Activated T-helper 1 cell treated with anti-CD3 and anti-CD28 coated beads, Interleukin-2, amount 50 U/mL, for 16 hours (primary cell): ENCODE measurements at places on chromosomes 7 and 10.

- peak; percentile 88 for DNase-seq
These were observed 53.0 kb downstream of the KCTD7 start for GRCh38 chr7:66681491-66682349.

- DNase-seq: no peak
These were observed 41.9 kb downstream of the CALML3 start for GRCh38 chr10:5566614-5567013.

DNA sequence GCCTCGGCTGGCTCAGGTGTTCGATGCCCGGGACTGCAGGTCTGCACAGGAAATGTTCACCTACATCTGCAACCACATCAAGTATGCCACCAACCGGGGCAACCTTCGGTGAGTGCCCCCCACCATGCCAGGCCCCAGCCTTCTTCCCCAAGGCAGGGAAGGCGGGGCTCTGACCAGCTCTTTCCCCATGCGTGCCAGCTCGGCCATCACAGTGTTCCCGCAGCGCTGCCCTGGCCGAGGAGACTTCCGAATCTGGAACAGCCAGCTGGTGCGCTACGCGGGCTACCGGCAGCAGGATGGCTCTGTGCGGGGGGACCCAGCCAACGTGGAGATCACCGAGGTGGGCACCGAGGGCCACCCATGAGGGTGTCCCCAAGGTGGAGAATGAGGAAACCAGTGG lies 7.5 kb downstream of the NOS3 start:
- no peak for DNase-seq

GRCh38 chr7:34057136-34057535 lies 151.8 kb downstream of the BMPER start:
- DNase-seq: no peak

- no peak for DNase-seq
These were observed 59.6 kb downstream of the PALD1 start for GRCh38 chr10:70538195-70538520.

DNA sequence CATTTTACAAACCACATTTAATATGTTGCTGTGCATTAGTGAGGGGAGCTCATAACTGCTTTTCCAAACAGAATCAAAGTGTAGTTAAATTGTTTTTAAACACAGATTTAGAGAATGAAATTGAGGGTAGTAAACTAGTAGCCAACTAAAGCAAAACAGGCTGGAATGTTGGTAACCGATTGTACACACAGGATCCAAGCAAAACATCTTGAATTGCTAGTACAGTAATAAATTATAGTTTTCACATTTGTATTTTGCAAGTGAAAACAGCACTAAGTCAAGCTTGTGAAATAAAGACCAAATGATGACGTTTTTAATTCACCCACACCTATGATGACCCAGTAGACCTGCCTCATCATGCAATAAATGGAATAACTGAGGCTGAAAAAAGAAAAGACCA lies 198.3 kb downstream of the HDAC9 start:
- DNase-seq: no peak

GRCh38 chr7:128117691-128118090 lies 86.5 kb upstream of the LRRC4 start:
- DNase-seq: no peak

DNA sequence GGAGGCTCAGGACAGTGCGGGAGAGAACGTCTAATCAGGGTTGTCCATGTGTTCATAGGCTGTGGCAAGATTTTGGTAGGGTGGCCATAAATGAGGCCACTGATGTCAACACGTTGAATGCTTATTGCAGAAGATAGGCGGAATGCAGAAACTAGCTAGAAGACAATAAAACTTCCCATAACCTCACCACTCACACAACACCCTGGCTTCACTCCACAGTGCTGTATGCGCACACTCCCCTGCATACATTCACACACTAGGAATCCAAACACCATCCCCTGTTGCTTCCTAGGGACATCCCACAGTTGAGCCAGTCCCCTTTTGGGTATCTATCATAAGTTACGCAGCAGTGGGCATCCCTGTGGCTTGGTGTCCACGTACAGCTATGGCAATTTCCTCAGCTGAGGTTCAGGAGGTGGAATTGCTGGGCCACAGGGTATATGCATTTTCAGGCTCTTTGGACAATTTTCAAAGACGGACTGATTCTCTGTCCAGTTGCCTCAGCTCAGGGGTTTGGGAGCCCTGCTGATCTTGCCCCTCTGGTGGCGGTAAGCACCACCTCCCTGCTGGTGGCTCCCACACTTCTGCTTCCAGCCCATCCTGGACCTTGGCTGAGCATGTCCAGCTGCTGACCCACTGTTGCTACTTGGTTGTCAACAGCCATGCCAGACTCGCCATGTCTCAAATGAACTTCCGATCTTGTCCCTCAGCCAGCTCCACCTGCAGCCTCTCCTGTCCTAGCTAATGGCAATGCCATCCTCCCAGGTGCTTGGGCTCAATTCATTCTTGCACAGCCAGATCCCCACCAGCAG lies 36.4 kb downstream of the CDH23 start:
- no peak for DNase-seq

DNA sequence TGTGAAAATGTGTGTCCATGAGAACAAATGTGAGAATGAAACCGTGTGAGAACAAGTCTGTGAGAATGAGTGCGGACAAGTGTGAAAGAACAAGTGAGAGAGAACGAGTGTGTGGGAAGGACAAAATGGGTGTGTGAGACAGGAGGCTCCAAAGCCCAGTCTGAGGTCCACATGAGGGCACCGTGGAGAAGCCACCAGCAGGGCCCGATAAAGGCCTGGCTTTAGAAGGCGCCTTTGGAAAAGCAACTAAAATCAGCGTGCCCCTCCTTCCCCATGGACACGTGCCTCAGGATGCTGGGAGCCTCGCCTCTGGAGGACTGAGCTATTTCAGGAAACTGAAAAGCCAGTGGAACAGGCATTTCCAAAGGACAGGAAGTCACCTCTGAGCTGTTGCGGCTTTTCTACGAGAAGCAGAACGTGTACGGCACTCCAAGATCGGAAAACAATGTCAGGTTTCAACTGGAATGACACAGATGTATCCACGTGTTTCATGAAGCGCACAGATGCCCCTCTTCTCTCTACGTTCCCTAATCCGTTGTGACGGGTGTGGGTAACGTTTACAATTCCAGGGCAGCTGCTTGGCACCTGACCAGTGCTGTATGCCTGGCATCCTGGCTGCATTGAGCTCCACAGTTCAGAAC lies 46.4 kb downstream of the ESYT2 start:
- DNase-seq: no peak

DNA sequence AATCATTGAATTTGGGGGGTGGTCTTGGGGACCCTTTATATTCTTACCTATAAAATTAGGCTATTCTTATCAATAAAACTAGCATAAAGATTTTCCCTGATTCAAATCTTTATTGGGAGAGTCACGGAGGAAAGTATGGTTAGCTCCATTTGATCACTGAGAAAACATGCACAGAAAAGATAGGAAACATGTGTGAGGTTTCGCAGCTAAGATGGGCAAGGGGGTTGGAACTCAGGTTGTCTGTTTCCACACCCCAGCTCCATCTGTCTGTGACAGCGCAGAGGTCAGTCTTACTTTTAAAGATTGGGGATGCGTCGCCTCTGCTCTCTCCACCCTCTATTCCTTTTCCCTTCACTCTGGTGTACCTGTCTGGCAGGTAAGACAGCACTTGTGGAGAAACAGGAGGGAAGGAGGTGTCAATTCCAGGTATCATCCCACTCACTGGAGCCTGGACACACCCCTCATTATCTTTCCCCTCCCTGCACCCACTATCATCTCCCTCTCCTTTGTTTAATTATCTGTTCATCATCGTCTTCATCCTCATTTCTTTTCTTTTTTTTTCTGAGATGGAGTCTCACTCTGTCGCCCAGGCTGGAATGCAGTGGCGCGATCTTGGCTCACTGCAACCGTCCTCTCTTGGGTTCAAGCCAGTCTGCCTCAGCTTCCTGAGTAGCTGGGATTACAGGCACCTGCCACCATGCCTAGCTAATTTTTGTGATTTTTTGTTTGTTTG lies 2.4 kb upstream of the DENND10 start:
- no peak for DNase-seq

DNA sequence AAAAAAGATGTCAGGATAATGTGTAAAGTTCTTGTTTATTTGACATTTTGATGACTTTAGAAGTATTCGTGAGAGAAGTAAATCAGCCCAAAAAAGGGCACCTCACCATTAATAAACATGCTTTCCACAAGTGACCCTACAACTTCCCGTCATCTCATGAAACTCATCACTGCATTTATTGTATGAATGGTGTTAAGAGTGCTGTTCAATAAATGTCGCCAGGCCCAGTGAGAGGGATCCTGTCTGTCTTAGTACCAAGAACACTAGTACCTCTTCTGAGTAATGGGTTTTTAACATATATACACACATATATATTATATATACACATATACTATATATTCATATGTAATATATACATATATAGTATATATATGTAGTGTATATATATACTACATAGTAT lies 61.9 kb downstream of the TMEM26 start:
- no peak for DNase-seq

DNA sequence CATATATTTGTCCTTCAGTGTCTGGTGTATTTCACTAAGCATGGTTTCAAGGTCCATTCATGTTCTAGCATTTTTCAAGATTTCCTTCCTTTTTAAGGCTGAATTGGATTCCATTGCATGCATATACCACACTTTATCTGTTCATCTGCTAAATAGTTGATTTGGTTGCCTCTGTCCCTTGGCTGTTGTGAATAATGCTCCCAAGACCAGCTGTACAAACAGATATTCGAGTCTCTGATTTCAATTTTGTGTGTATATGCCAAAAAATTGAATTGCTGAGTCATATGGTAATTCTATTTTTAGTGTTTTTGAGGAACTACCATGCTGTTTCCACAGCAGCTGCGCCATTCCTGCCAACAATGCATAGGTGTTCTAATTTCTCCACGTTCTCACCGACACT lies 216.4 kb downstream of the NRG3 start:
- no peak for DNase-seq

DNA sequence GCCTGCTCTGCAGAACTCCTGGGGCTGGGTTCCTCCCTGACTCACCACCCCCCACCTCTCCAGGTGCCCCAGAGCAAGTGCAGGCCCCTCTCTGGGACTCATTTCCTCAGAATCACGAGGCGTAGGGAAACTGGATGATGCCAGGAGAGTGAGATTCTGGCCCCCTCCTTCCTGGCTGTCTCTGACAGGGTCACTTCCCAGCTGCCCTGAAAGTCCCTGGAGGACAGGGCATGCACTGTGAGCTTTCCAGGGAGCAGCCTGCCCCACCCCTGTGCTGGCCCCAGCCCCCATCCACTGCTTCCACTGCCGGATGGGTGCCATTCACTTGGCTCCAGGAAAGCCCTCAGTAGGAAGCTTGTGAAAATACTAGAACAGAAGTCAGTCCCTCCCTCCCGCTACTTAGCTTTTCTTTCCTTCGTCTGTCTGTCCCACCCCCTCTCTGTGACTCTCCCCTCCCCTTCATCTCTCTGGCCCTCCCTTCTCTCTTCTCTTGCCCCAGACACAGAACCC lies 10.4 kb downstream of the TACR2 start:
- no peak for DNase-seq

DNA sequence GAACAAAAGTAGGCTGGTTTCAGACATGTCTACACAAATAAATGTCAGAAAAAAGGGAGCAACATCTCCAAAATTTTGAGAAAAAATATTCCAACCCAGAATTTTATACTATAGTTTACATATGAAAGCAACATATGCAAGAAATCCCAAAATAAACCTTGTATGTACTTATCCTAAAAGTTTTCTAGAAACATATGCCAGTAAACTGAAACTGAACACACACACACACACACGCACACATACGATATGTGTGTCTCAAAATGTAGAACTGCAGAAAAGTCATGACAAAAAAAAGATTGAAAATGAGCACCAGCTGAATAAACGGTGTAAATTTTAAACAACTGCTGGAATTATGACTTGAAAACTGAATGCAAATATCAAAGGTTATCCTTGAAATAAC lies 81.0 kb downstream of the VPS41 start:
- no peak for DNase-seq

- DNase-seq: no peak
These were observed 73.2 kb downstream of the SPDYE5 start for GRCh38 chr7:75565132-75565837.

- DNase-seq: no peak
These were observed 717.8 kb downstream of the SORCS3 start for GRCh38 chr10:105358911-105359310.

GRCh38 chr10:114044247-114045135 lies 825 bp downstream of the ADRB1 start:
- DNase-seq: no peak

- no peak for DNase-seq
These were observed 94.5 kb upstream of the AGK start for GRCh38 chr7:141456711-141457110.

- DNase-seq: no peak
These were observed 66.5 kb downstream of the WDR11 start for GRCh38 chr10:120917521-120918250.

GRCh38 chr7:117962366-117962994 lies 89.2 kb upstream of the CTTNBP2 start:
- no peak for DNase-seq

- no peak for DNase-seq
These were observed 108.8 kb upstream of the GSDME start for GRCh38 chr7:24866004-24866615.

DNA sequence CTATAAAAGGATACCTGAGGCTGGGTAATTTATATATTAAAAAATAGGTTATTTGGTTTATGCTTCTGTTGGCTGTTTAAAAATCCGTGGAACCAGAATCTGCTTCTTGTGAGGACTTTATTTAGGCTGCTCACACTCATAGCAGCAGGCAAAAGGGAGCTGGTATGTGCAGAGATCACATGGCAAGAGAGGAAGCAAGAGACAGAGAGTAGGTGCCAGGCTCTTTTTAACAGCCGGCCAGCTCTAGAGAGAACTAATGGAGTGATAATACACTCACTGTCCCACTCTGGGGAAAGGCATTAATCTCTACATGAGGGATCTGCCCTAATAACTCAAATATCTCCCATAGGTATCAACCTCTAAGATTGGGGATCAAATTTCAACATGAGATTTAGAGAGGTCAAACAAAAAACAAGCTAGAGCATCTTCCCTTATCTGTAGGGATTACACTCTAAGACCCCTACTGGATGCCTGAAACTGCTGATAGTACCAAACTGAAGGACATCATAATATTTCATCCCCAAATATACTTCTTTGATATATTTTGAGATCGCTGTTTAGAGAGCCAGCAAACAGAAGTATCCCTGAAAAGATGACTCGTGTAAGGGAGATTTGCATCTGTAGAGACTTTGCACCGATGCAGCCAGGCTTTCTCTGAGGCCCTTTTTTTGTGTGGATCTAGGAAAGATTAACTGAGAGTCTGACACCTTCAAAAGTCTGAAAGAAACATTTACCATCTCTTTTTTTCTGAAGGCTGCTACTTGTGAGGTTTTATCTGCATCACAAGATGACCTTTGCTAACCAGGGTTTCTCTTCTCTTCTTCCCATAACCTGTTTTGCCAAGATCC lies 717.0 kb upstream of the MBL2 start:
- DNase-seq: no peak

GRCh38 chr10:127720142-127720541 lies 16.8 kb upstream of the FOXI2 start:
- no peak for DNase-seq

- no peak for DNase-seq
These were observed 259.3 kb downstream of the ARHGAP12 start for GRCh38 chr10:31669357-31669756.
